ENCODE measurements at places on chromosomes 7 and 10. TPM values are rescaled to one million over a fixed set of nuclear protein-coding genes. Genes with fewer than 3 reads are reported as not detected.
A peak's percentile ranks its signal among the peaks of the same experiment; 100 is the strongest.

Gene NEURL1
- 0.39 TPM for polyA plus RNA-seq

Gene ENTPD7
- 0.85 TPM for polyA plus RNA-seq

Gene IQUB
- polyA plus RNA-seq: not detected

Gene CTAGE6
- polyA plus RNA-seq: not detected

GRCh38 chr10:132802694-132803320 lies 16.9 kb upstream of the NKX6-2 start:
- no peak for DNase-seq
- no peaks in the 10 kb centered on the region for H3K36me3 ChIP-seq
- H3K27me3 ChIP-seq: no peaks in the 10 kb centered on the region
- no peaks in the 10 kb centered on the region for H3K4me1 ChIP-seq
- H3K4me3 ChIP-seq: no peak overlapping the region

DNA sequence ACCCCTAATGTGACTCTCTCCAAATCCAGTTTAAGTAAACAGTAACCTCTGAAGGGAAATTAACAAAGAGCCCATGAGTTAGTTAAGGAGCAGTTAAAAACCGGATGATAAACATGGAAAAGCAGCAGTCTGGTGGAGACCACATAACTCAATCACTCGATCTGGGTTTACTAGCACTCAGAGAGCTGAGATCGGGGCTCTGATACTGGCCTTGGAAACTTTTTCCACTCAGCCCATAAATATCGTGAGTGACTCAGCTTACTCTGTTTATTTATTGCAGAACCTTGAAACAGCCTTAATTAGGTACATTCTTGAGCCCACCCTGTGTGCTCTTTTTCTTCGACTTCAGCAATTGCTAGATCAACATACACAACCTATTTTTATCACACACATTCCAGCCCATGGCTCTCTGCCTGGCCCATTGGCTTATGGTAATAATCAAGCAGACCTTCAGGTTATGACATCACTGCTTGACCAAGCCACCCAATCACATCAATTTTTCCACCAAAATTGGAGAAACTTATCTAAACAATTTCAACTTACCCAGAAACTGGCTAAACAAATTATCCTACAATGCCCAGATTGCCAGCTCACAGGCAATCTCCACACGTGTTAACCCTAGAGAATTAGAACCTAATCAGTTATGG lies 82.2 kb upstream of the GPR22 start:
- no peaks in the 10 kb centered on the region for H3K36me3 ChIP-seq
- no peak for DNase-seq
- no peak overlapping the region for H3K4me3 ChIP-seq

DNA sequence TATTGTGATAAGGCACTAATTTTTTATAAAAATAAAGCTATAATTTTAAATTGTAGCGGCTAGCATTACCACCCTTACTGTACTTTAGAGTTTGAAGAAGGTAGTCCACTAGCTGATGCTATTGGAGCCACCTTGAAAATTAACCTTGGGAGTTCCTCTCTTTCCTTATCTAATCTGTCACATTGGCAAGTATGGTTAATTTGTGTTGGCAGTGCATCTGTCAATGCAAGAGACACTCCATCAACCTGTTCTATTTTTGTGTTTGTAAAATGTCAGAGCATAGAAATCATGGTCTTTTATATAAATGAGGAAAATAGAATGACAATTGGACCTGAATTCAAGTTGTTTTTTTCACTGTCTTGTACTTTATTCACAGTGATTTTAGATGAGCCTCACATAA lies 20.5 kb downstream of the GLCCI1 start:
- no peak for DNase-seq
- H3K27ac ChIP-seq: peak overlapping the region; percentile 21
- H3K27me3 ChIP-seq: no peaks in the 10 kb centered on the region
- H3K36me3 ChIP-seq: peaks cover 21% of the 10 kb centered on the region

DNA sequence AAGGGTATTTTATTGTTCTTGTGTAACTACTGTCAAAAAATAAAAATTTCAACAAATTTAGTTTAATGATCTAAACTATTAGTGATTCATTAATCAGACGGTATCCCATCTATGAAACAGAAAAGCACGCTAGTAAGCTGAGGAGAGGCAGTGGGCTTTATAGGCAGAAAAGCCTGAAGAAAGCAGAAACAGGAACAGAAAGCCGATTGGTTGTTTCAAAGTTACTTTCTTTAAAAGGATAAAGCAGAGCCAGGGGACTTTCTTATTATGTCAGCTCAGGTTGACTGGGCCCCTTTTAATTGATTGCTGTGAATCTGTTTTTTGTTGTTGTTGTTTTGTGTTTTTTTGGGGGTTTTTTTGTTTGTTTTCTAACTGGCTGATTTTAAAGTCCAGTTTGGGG lies 105.5 kb downstream of the TES start:
- DNase-seq: no peak
- H3K4me3 ChIP-seq: no peak overlapping the region
- H3K36me3 ChIP-seq: no peaks in the 10 kb centered on the region
- no peaks in the 10 kb centered on the region for H3K4me1 ChIP-seq
- no peak overlapping the region for H3K27ac ChIP-seq
- H3K27me3 ChIP-seq: no peaks in the 10 kb centered on the region

DNA sequence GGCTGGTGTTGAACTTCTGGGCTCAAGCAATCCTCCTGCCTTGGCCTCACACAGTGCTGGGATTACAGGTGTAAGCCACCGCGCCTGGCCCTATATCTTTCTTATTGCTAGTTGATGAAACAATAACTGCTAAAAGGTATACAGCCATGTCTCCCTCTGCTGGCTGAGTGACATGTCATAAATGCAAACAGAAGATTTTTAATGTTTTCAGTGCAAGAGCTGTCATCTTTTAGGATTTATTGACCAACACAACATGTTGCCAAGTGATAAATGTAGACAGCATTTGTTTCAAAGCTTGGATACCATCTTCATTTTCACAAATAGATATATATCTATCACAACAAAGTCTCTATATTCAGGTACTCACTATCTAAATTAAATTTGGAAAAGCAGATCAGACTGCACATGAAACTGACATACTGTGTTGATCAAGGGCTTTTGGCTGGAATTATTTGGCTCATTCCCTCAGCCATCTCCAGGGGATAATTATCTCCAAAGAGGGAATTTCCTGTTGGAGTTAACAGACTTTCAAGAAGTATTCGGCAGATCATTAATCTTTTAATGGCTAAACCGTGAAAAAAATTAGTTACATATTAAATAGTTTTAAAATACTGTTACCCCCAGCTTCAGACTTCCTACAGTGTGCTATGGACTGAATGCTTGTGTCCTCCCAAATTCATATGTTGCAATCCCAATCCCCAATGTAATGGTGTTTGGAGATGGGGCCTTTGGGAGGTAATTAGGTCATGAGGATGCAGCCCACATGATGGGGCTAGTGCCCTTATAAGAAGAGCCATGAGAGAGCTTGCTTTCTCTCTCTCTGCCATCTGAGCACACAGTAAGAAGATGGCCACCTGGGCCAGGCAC lies 41.3 kb upstream of the SRPK2 start:
- DNase-seq: peak; percentile 35
- H3K36me3 ChIP-seq: no peaks in the 10 kb centered on the region
- H3K4me3 ChIP-seq: no peak overlapping the region
- H3K27me3 ChIP-seq: no peaks in the 10 kb centered on the region
- H3K4me1 ChIP-seq: peaks cover 6% of the 10 kb centered on the region

DNA sequence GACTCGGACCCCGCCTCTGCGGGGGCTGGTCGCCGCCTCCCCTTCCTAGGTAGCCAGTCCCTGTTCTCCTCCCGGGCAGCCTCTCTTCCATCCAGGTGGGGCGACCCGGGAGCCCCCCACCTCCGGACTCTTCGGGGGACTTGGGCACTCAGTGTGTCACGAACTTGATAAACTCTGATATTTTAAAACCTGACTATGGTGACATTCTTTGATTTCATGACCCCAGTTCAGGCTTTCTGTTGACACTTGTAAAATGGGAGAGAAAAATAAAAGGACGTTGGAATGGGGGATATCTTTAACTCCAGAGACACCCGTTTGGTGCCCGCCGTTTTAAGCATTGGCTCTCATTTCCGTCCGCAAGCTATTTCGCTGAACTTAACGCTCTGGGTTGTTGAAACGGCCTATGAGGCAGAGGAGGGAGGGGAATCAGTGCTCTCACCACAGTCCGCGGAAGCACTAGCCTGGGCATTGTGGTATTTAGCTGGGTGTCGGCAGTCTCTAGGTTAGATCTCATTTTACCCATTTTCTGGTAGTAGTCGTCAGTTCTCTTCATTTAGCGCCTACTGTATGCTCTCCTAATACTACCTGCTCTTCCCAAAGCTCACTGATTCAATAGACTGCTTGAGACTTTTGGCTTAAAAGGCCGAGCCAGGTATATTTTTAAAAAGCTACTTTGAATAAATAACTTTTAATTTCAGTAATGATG lies 738 bp downstream of the VPS26A start:
- peak overlapping the region; percentile 97 for H3K4me3 ChIP-seq
- H3K36me3 ChIP-seq: no peaks in the 10 kb centered on the region
- peak; percentile 44 for DNase-seq
- peaks cover 22% of the 10 kb centered on the region for H3K4me1 ChIP-seq

- H3K27ac ChIP-seq: peak overlapping the region; percentile 20
- no peaks in the 10 kb centered on the region for H3K4me1 ChIP-seq
- no peak overlapping the region for H3K4me3 ChIP-seq
These were observed 91.9 kb upstream of the MYO3A start for GRCh38 chr10:25842146-25842545.

GRCh38 chr7:90595342-90595800 lies 750 bp upstream of the CDK14 start:
- DNase-seq: no peak
- H3K4me1 ChIP-seq: peaks cover 35% of the 10 kb centered on the region
- H3K27ac ChIP-seq: peak overlapping the region; percentile 97
- H3K36me3 ChIP-seq: no peaks in the 10 kb centered on the region
- peak overlapping the region; percentile 88 for H3K4me3 ChIP-seq

GRCh38 chr7:70694434-70694970 lies 437.4 kb upstream of the GALNT17 start:
- peaks cover 7% of the 10 kb centered on the region for H3K27me3 ChIP-seq
- peaks cover 5% of the 10 kb centered on the region for H3K36me3 ChIP-seq
- peak overlapping the region; percentile 91 for H3K4me3 ChIP-seq
- H3K4me1 ChIP-seq: peaks cover 7% of the 10 kb centered on the region

GRCh38 chr7:41885078-41885477 lies 182.2 kb upstream of the INHBA start:
- peak overlapping the region; percentile 30 for H3K4me3 ChIP-seq
- no peaks in the 10 kb centered on the region for H3K27me3 ChIP-seq
